ENCODE measurements at places on chromosomes 4 and X.
A peak's percentile ranks its signal among the peaks of the same experiment; 100 is the strongest.

GRCh38 chr4:35965300-35965699, 279.0 kb downstream of the ARAP2 start:
- DNase-seq = no peak

DNA sequence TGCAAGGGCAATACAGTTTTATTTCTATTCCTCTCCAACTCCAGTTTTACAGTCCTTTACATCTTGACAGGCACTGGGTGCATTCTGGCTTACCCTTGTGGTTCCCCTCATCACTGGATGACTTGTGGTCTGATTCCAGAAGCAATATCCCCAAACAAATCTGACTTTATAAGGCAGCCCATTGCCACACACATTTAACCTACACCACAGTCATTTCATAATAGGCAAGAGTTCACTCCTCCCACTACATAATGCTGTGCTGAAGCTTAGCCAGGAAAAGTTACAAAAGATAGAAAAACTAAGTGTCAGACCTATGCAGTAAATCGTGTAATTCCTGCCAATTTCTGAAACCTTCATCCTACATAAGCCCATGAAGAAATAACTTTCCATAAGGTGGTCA, 82.9 kb upstream of the MID1IP1 start:
- DNase-seq = no peak

- peak; percentile 10 for DNase-seq
Observed at GRCh38 chr4:139704915-139705485, 39.4 kb downstream of the MGST2 start.

DNA sequence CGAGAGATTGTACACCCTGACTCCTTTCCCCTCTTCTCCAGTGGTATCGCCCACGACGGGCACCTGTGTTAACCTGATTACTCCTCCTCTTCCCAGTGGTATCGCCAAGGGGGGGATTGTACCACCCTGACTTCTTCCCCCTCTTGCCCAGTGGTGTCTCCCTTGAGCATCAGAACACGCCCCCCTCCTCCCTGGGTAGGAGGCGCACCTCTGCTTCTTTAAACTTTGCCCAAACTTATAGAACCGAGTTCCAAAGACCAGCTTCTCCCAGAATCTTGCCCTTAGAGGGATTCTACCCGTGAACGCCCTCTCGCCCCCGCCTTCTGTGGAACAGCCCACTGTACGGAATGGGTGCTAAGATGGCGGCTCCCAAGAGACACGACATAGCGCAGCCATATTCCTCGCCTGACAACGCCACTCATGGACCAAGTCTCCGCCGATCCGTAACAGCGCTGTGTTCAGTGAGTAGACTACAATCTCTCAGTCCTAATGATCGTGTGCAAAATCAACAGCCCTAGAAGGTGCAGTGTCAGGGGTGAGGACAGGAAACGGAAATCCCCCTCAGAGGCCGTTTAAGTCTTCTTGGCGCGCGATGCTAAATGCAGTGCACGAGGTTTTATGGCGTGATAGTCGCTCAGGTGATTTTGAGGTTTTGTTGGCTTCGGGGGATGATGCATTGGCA, 4.2 kb upstream of the ZNF157 start:
- peak; percentile 71 for DNase-seq

DNA sequence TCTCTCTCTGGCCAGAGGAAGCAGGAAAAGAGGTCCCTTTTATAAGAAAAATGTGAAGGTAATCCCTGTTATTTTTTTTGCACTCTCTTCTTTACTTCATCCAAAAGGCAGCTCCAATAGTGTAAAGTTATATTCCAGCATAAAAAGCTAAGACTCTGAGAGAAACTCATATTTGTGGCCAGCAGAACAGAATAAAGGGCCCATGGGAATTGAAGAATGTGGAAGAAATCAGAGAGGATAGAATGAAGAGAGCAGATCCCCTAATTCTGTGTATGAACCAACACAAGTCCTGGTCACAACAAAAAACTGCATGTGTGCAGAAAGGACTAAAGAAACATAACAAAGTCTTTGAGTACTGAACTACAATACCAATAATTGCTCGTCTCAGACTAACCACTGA, 22.3 kb downstream of the RPS6KA6 start:
- DNase-seq = no peak

DNA sequence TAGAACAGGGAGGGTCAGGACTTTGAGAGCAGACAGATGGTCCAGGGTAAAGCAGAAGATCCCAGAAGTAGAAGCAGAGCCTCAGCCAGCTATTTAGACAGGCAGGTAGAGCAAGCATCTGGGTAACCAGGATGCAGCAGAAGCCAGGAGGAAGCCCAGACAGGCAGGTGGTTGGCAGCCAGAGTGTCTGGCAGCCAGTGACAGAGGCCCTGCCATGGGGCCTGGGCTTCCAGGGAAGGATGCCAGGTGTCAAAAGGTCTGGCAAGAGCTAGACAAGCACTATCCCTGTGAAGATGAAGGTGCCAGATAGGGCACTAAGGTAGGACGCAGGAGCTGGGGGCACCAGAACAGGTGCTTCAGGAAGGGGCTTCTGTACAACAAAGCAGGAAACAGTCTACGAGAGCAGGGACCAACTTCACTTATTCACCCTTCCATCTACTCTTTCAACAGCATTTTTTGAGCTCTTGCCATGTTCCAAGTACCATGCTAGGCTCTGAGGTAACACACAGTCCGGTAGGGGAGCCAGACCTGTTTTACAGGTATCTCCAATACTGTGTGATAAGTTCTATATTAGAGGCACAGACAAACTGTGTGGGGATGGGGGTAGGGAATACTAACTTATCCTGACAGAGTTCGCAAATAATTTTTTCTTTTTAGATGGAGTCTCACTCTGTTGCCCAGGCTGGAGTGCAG, 38.1 kb upstream of the GJB1 start:
- no peak for DNase-seq

- no peak for DNase-seq
Observed at GRCh38 chr4:87391576-87392054, 627 bp upstream of the HSD17B11 start.

DNA sequence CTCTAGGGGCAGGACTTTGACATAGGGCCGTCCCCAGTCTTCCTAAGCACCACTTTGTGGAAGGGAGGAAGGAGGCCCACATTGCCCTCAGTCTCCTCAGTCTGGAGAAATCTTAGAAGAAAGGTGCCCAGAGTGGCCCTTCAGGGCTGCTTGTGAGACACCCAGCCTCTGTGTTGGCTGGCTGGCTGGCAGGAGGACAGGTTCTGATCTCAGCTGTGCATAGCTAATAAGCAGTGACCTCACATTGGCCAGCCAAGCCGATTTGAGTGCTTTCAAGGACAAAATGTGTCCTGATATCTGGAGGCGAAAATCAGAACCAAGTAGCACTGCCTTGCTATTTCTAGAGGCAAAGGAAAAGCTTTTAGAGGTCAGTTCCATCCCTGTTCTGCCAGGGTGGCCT, 211.5 kb downstream of the BCOR start:
- DNase-seq = no peak

DNA sequence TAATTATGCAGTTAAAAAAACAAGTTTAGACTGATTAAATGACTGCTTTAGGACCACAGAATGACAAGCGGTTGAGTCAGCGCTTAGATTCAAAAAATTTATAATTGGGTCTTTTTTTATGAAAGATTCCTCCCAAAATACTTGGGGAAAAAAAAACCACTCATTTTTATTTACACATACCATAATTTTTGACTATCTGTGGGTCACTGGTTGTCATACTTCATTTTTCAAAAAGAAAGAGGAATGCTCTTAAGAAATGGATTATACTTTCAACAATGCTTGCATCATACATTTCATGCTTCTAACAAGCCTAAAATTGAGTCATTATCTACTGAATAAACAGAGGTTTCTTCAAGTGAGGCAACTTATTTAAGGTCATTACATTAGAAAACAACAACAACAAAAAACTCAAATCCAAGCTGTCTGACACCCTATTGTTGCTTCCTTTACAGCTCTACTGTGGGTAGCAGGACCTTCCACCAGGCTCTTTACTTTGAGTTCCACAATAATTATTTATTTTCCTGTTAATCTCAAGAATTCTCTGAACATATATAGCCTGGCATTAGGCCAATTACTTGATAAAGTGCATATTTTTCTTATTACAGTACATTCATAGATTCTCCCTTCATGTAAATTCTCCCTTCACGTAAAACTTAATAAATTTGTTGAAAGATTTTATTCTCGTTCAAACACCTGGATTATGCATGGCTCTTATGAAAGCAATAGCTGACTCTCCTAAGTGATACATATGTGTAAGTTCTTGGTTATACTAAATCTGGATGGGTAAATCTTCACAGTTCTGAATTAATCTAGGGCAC, 445.5 kb downstream of the PCDH10 start:
- no peak for DNase-seq

GRCh38 chr4:115126491-115126890, 13.1 kb upstream of the NDST4 start:
- DNase-seq = no peak

DNA sequence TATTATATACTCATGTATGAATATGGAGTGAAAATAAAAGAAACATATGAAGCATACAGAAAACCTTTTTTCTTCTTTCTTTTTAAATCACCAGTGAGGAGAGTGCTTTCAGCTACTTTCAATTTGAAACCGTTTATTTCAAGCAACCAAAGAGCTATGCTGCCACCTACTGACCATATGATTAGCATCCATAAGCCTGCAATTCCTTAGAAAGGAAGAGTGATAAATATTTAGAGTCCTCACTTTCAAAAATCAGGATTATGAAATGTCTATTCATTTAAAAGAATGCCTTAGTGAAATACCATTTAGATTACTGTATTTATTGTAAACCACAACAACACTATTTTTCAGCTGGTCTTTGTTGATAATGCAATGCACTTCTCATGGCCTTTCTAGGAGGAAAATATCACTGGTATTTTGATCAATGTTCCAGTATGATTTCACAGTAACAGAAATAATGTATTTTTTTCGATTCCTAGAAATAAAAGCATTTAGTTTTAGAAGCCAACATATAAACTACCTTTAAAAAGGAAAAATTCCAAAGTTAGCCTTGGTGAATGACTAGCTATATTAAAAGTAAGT, 667.6 kb downstream of the PCDH18 start:
- DNase-seq = peak; percentile 57

GRCh38 chr4:110898290-110898689, 275.4 kb upstream of the PITX2 start:
- no peak for DNase-seq
